ENCODE measurements at places on chromosomes 2 and 18. TPM values are rescaled to one million over a fixed set of nuclear protein-coding genes. Genes with fewer than 3 reads are reported as not detected.

The LRRTM1 gene
- not detected for polyA plus RNA-seq

The SUMO1 gene
- 105 TPM for polyA plus RNA-seq

The SMYD1 gene
- polyA plus RNA-seq: 0.48 TPM

The ABCB6 gene
- 14.5 TPM for polyA plus RNA-seq

The MEIS1 gene
- polyA plus RNA-seq: 4.8 TPM

The UNC80 gene
- 0.12 TPM for polyA plus RNA-seq

The VRK2 gene
- 11.3 TPM for polyA plus RNA-seq

The MC5R gene
- not detected for polyA plus RNA-seq

The DAPL1 gene
- polyA plus RNA-seq: 138 TPM

The TRIM43 gene
- polyA plus RNA-seq: not detected

The DCDC2C gene
- not detected for polyA plus RNA-seq

The AKAIN1 gene
- polyA plus RNA-seq: 3.2 TPM

The CFAP221 gene
- polyA plus RNA-seq: 0.68 TPM

The PFN4 gene
- polyA plus RNA-seq: 0.48 TPM

The MRPL44 gene
- 25.1 TPM for polyA plus RNA-seq

The DNAJB2 gene
- 62.5 TPM for polyA plus RNA-seq

The REG3G gene
- 6.9 TPM for polyA plus RNA-seq

The TUBA4B gene
- polyA plus RNA-seq: not detected

The SLC19A3 gene
- not detected for polyA plus RNA-seq

The IKZF2 gene
- polyA plus RNA-seq: 0.61 TPM

The REG1B gene
- polyA plus RNA-seq: 1.7 TPM

The TPRKB gene
- polyA plus RNA-seq: 75.9 TPM

The UCN gene
- 4.1 TPM for polyA plus RNA-seq
